ENCODE measurements at places on chromosomes 4 and X. TPM values are rescaled to one million over a fixed set of nuclear protein-coding genes. Genes with fewer than 3 reads are reported as not detected.

The SPANXA2 gene
- not detected for total RNA-seq

The ENPEP gene
- 3.9 TPM for total RNA-seq

The ASB12 gene
- 2.1 TPM for total RNA-seq

The SLC30A9 gene
- 61.3 TPM for total RNA-seq

The APELA gene
- total RNA-seq: not detected

The COL4A6 gene
- total RNA-seq: 16.1 TPM

The CTAG1A gene
- total RNA-seq: not detected

The NEIL3 gene
- total RNA-seq: not detected

The NRK gene
- total RNA-seq: 2.2 TPM

The PLP1 gene
- total RNA-seq: 2.1 TPM

The CXorf58 gene
- total RNA-seq: not detected

The TMEM192 gene
- total RNA-seq: 23.1 TPM

The CT47A7 gene
- total RNA-seq: not detected

The CLCN5 gene
- 7.2 TPM for total RNA-seq

The FGB gene
- 1.3 TPM for total RNA-seq

The CXCL1 gene
- total RNA-seq: 0.55 TPM

The CT45A5 gene
- not detected for total RNA-seq

The ZCCHC18 gene
- 0.49 TPM for total RNA-seq

The SLC4A4 gene
- total RNA-seq: 36.8 TPM

The H2BW2 gene
- total RNA-seq: 0.26 TPM

The BST1 gene
- total RNA-seq: 18.6 TPM

The TRAM1L1 gene
- total RNA-seq: 4.6 TPM

The SUPT20HL2 gene
- total RNA-seq: 0.57 TPM

The TMSB15C gene
- total RNA-seq: 1.4 TPM

The ARMCX5 gene
- 19.0 TPM for total RNA-seq

The PAGE2 gene
- not detected for total RNA-seq

The GYPB gene
- not detected for total RNA-seq
